ENCODE measurements at places on chromosomes 6 and 20. TPM values are rescaled to one million over a fixed set of nuclear protein-coding genes. Genes with fewer than 3 reads are reported as not detected.
A peak's percentile ranks its signal among the peaks of the same experiment; 100 is the strongest.

Gene ADGRB3
- 7.3 TPM for total RNA-seq

GRCh38 chr20:1881240-1881835 lies 13.9 kb upstream of the SIRPA start:
- H3K27ac ChIP-seq = no peak overlapping the region
- no peak for DNase-seq
- H3K27me3 ChIP-seq = peaks cover 6% of the 10 kb centered on the region

Gene PYGB
- total RNA-seq = 295 TPM

GRCh38 chr6:71544028-71544427 lies 255.4 kb downstream of the OGFRL1 start:
- no peaks in the 10 kb centered on the region for H3K4me1 ChIP-seq
- no peak overlapping the region for H3K27ac ChIP-seq
- H3K4me3 ChIP-seq = no peak overlapping the region
- H3K27me3 ChIP-seq = no peaks in the 10 kb centered on the region
- H3K36me3 ChIP-seq = no peaks in the 10 kb centered on the region

Gene REM1
- 2.8 TPM for total RNA-seq

GRCh38 chr6:13260831-13261230 lies 67.5 kb downstream of the TBC1D7 start:
- no peak for DNase-seq
- H3K27me3 ChIP-seq = peaks cover 2% of the 10 kb centered on the region
- peaks cover 8% of the 10 kb centered on the region for H3K36me3 ChIP-seq
- no peaks in the 10 kb centered on the region for H3K4me1 ChIP-seq
- no peak overlapping the region for H3K4me3 ChIP-seq
- no peak overlapping the region for H3K27ac ChIP-seq

Gene C4B
- 6.4 TPM for total RNA-seq

Gene OPRM1
- not detected for total RNA-seq

- H3K4me1 ChIP-seq = peaks cover 49% of the 10 kb centered on the region
- peak; percentile 75 for DNase-seq
- H3K4me3 ChIP-seq = peak overlapping the region; percentile 58
Observed at GRCh38 chr6:89984926-89985750, 90.9 kb downstream of the GJA10 start.

Gene TEAD3
- 50.0 TPM for total RNA-seq

- H3K27me3 ChIP-seq = no peaks in the 10 kb centered on the region
- H3K4me3 ChIP-seq = no peak overlapping the region
- no peaks in the 10 kb centered on the region for H3K4me1 ChIP-seq
- DNase-seq = no peak
Observed at GRCh38 chr6:144834426-144835038, 549.4 kb downstream of the UTRN start.

DNA sequence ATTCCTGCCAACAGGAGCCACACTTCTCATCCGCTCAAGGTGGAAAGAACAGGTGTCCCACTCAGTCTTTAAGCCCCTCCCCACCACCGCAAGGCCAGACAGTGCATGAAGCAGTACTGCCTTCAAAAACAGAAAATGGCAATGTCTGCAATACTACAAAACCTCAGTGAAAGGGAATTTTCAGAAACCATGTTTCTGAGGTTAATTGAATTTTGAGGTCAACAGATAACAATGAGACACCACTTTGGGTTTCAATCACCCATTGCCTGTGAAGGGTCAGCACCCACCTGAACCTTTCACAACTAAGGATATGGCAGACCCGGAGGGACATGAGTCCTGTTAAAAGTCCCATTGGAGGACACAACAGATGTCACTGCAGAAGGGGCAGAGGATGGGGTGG lies 13.0 kb downstream of the ZC3H12D start:
- H3K36me3 ChIP-seq = no peaks in the 10 kb centered on the region
- no peak overlapping the region for H3K4me3 ChIP-seq
- H3K27me3 ChIP-seq = no peaks in the 10 kb centered on the region
- no peak overlapping the region for H3K27ac ChIP-seq

- DNase-seq = peak; percentile 30
- H3K4me1 ChIP-seq = peaks cover 41% of the 10 kb centered on the region
- H3K36me3 ChIP-seq = peaks cover 5% of the 10 kb centered on the region
- H3K4me3 ChIP-seq = peak overlapping the region; percentile 87
Observed at GRCh38 chr20:58907320-58908137, 55.0 kb downstream of the GNAS start.

DNA sequence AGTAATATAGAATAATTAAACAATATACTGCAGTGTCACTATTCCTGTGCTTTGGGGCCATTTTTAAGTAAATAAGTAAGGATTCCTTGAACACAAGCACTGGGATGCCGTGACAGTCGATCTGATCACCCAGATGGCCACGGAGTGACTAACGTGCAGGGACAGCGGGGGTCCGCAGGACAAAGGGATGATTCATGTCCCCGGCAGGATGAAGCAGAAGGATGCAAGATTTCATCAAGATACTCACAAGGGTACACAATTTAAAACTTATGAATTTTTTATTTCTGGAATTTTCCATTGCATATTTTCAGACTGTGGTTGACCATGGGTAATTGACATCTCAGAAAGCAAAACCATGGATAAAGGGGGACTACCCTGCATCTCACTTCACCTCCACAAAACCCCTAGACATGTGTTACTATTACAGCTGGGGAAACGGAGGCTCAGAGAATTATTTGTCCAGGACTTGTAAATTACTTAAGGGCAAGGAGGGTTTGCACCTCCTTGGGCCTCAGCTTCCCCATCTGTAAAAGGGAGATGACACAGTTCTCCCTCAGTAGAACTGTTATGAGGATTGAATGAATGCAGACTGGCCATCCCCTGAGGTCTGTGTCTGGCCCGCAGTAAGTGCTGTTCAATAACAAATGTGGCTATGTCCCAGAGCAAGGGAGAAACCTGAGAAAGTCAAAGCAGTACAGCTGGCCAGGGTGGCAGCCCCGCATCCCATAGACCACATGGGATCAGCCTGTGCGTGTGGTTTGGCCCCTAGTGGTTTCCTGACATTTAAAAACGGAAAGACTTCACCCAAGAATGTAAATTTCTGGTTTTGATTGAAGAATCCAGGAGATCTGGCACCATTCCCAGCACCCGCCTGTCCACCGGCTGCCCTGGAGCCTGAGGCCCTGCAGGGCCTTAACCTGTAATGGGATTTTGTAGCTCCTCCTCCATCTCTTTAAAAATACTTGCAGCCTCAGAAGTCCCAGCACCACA lies 235.5 kb downstream of the BMP7 start:
- H3K27me3 ChIP-seq = peaks cover 9% of the 10 kb centered on the region
- H3K36me3 ChIP-seq = peaks cover 4% of the 10 kb centered on the region
- peak overlapping the region; percentile 91 for H3K27ac ChIP-seq
- peak overlapping the region; percentile 13 for H3K4me3 ChIP-seq
- H3K4me1 ChIP-seq = peaks cover 53% of the 10 kb centered on the region

Gene CENPW
- 13.0 TPM for total RNA-seq

DNA sequence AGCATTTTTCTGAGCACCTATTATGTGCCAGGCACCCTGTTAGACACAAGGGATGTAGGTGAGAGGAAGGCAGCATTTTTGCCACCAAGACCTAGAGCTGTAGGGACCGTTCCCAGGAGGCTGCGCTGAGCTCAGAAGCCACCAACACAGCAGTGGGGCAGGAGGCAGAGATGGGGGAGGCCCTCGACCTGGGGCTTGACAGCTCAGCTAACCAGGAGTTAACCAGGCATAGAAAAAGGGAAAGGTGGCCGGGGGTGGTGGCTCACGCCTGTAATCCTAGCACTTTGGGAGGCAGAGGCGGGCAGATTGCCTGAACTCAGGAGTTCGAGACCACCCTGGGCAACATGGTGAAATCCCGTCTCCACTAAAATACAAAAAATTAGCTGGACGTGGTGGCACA lies 29.5 kb downstream of the KIF25 start:
- DNase-seq = no peak
- H3K4me1 ChIP-seq = peaks cover 17% of the 10 kb centered on the region
- no peaks in the 10 kb centered on the region for H3K36me3 ChIP-seq
- no peak overlapping the region for H3K27ac ChIP-seq

Gene CDH26
- 0.76 TPM for total RNA-seq

GRCh38 chr6:20564777-20565176 lies 30.5 kb downstream of the CDKAL1 start:
- peaks cover 22% of the 10 kb centered on the region for H3K4me1 ChIP-seq
- H3K27me3 ChIP-seq = no peaks in the 10 kb centered on the region
- peak overlapping the region; percentile 52 for H3K27ac ChIP-seq

DNA sequence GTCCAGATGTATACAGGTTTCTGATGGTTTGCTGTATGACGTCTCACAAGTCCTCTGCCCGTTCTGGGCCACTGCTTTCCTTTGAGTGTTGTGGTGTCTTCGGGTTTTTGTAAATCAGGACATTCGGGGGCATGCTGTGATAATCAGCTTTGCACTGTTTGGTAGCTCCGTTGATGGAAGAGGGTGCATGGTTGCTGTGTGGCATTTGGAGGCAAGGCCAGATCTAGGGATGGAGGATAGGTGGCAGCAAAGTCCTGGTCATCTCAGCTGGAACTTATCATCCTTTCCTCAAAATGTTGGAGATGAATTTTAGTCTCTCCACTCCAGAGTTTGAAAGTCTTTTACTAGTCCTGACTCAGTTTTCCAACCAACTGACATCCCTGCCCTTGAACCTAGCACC lies 91.0 kb downstream of the SCP2D1 start:
- H3K27me3 ChIP-seq = no peaks in the 10 kb centered on the region
- H3K4me1 ChIP-seq = no peaks in the 10 kb centered on the region
- H3K36me3 ChIP-seq = no peaks in the 10 kb centered on the region
- no peak for DNase-seq

- peaks cover 4% of the 10 kb centered on the region for H3K27me3 ChIP-seq
- peak overlapping the region; percentile 78 for H3K27ac ChIP-seq
- H3K4me1 ChIP-seq = peaks cover 28% of the 10 kb centered on the region
- no peaks in the 10 kb centered on the region for H3K36me3 ChIP-seq
- no peak for DNase-seq
- H3K4me3 ChIP-seq = peak overlapping the region; percentile 54
Observed at GRCh38 chr20:62831361-62831788, 14.5 kb downstream of the COL9A3 start.

Gene NKX2-4
- not detected for total RNA-seq

DNA sequence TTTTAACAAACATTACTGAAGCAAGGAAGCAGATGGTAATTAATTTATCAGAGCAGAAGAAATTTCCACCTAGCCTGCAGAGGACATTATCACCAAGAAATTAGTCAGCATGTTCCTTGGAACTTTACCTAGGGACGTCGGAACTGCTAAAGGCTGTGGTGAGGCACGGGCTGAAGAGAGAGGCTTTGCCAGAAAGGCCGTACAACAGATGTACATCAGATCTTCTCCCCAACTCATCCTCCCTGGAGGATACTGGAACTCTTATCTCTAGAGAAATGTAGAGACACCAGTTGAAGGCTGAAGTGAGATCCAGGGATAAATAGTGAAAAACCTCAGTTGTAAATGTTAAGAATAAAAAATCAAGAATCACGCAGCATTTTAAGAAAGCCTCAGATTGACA lies 257.1 kb downstream of the SAMD5 start:
- no peaks in the 10 kb centered on the region for H3K27me3 ChIP-seq
- DNase-seq = no peak
- H3K36me3 ChIP-seq = no peaks in the 10 kb centered on the region

DNA sequence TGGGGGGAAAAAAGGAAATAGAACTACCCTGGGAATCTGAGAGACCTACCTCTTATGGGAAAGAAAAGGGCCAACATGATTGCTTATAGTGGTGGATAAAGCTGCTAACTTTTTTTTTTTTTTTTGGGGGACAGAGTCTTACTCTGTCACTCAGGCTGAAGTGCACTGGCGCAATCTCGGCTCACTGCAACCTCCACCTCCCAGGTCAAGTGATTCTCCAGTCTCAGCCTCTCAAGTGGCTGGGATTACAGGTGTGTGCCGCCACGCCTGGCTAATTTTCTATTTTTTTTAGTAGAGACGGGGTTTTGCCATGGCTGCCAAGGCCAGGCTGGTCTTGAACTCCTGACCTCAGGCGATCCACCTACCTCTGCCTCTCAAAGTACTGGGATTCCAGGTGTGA lies 39.5 kb upstream of the TBC1D22B start:
- peaks cover 7% of the 10 kb centered on the region for H3K4me1 ChIP-seq
- no peak overlapping the region for H3K27ac ChIP-seq
- no peaks in the 10 kb centered on the region for H3K36me3 ChIP-seq
- peaks cover 4% of the 10 kb centered on the region for H3K27me3 ChIP-seq
- no peak overlapping the region for H3K4me3 ChIP-seq

DNA sequence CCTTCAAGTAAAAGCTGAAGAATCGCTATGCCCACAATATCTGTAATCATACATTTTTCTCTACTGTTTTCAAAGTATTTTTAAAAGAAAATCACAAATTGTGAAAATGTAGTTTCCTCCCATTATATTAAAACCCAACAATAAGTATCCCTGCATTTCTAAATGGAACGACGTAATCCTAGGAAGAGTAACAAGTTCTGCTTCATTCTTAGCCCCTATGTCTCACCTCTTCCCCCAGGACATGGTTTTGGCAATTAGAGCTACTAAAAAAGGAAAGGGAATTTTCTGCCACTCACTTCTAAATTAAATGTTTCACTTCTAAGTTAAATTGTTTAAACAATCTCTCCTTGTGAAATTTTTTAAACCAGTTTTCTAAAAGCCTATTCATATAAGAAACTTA lies 47.4 kb downstream of the TBPL1 start:
- no peaks in the 10 kb centered on the region for H3K36me3 ChIP-seq
- peaks cover 2% of the 10 kb centered on the region for H3K27me3 ChIP-seq
- no peak for DNase-seq
- H3K27ac ChIP-seq = no peak overlapping the region
- no peak overlapping the region for H3K4me3 ChIP-seq

GRCh38 chr6:169498916-169499513 lies 202.8 kb downstream of the WDR27 start:
- DNase-seq = no peak
- no peak overlapping the region for H3K27ac ChIP-seq
- no peak overlapping the region for H3K4me3 ChIP-seq

DNA sequence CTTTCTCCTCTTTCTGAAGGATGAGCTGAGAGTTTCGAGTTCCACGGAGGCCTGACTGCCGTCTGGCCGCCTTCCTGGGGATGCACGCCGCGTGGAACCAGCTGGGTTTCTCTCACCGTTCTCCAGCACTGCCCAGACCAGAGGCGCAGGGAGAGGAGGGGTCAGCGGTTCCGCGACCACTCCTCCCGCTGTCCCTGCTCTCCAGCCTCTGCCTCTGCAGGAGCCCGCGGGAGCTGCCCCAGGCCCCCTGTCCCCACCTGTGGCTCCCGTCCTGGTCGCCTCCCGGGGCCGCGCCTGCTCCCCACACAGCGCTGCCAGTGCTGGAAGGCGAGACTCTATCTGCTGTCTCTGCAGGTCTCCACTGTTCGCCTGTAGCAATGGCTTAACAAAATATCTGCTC lies 106.8 kb upstream of the AFDN start:
- no peak overlapping the region for H3K27ac ChIP-seq
- DNase-seq = no peak
- peaks cover 4% of the 10 kb centered on the region for H3K4me1 ChIP-seq
- H3K4me3 ChIP-seq = no peak overlapping the region

Gene FKBP1C
- total RNA-seq = not detected

GRCh38 chr20:41179961-41180360 lies 42.6 kb downstream of the PLCG1 start:
- peaks cover 3% of the 10 kb centered on the region for H3K36me3 ChIP-seq
- DNase-seq = no peak
- H3K27ac ChIP-seq = no peak overlapping the region
- no peak overlapping the region for H3K4me3 ChIP-seq

GRCh38 chr6:30955367-30956042 lies 14.7 kb downstream of the MUCL3 start:
- peaks cover 15% of the 10 kb centered on the region for H3K36me3 ChIP-seq
- H3K4me3 ChIP-seq = peak overlapping the region; percentile 83
- H3K4me1 ChIP-seq = peaks cover 5% of the 10 kb centered on the region

Gene B3GAT2
- total RNA-seq = 8.1 TPM

- peaks cover 70% of the 10 kb centered on the region for H3K4me1 ChIP-seq
- DNase-seq = no peak
- H3K27me3 ChIP-seq = peaks cover 4% of the 10 kb centered on the region
- peaks cover 23% of the 10 kb centered on the region for H3K36me3 ChIP-seq
Observed at GRCh38 chr6:105319331-105319730, 83.6 kb downstream of the PREP start.

Gene OPRL1
- total RNA-seq = 2.9 TPM

Gene WFDC12
- not detected for total RNA-seq

All from glutamatergic neuron (in vitro differentiated cells).